Pancreas (tissue), 10 donors: ENCODE measurements at places on chromosomes 6 and 20. TPM values are rescaled to one million over a fixed set of nuclear protein-coding genes. Genes with fewer than 3 reads are reported as not detected.

The AVP gene
- total RNA-seq: not detected

GRCh38 chr6:53583451-53583850, 38.5 kb upstream of the GCLC start:
- no peaks in the 10 kb centered on the region for H3K27me3 ChIP-seq
- no peak for DNase-seq
- H3K36me3 ChIP-seq: no peaks in the 10 kb centered on the region
- peaks cover 3% of the 10 kb centered on the region for H3K4me1 ChIP-seq

- no peaks in the 10 kb centered on the region for H3K27me3 ChIP-seq
- no peaks in the 10 kb centered on the region for H3K36me3 ChIP-seq
- no peak overlapping the region for H3K4me3 ChIP-seq
- peaks cover 3% of the 10 kb centered on the region for H3K4me1 ChIP-seq
- DNase-seq: no peak
These were observed 7.5 kb downstream of the TMEM151B start for GRCh38 chr6:44277763-44278162.

The ZBTB46 gene
- total RNA-seq: 2.8 TPM

DNA sequence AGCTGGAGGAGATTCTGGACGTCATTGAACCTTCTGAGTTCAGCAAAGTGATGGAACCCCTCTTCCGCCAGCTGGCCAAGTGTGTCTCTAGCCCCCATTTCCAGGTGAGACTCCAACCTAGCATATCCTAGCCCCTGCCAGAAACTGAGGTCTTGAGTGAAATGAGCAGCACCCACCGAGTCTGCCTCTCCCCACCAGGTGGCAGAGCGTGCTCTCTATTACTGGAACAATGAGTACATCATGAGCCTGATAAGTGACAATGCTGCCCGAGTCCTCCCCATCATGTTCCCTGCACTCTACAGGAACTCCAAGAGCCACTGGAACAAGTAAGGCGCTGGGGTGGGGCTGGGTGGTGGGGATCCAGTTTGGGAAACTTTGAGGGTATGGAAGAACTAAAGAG, 4.6 kb downstream of the MEA1 start:
- no peak overlapping the region for H3K4me3 ChIP-seq
- no peak overlapping the region for H3K27ac ChIP-seq
- H3K4me1 ChIP-seq: peaks cover 4% of the 10 kb centered on the region
- no peaks in the 10 kb centered on the region for H3K27me3 ChIP-seq
- H3K36me3 ChIP-seq: peaks cover 32% of the 10 kb centered on the region

The WFDC10B gene
- not detected for total RNA-seq

- no peaks in the 10 kb centered on the region for H3K4me1 ChIP-seq
- no peaks in the 10 kb centered on the region for H3K36me3 ChIP-seq
- no peak overlapping the region for H3K27ac ChIP-seq
- DNase-seq: no peak
- no peaks in the 10 kb centered on the region for H3K27me3 ChIP-seq
- no peak overlapping the region for H3K4me3 ChIP-seq
These were observed 11.4 kb downstream of the KIAA0408 start for GRCh38 chr6:127447780-127448179.

GRCh38 chr6:124028117-124028516, 224.5 kb downstream of the NKAIN2 start:
- H3K27ac ChIP-seq: no peak overlapping the region
- no peaks in the 10 kb centered on the region for H3K4me1 ChIP-seq
- H3K27me3 ChIP-seq: no peaks in the 10 kb centered on the region

- H3K36me3 ChIP-seq: no peaks in the 10 kb centered on the region
- peaks cover 42% of the 10 kb centered on the region for H3K4me1 ChIP-seq
- H3K4me3 ChIP-seq: peak overlapping the region; percentile 4
- H3K27me3 ChIP-seq: no peaks in the 10 kb centered on the region
These were observed 16.6 kb downstream of the B4GALT5 start for GRCh38 chr20:49697071-49697470.

The PHF10 gene
- total RNA-seq: 19.9 TPM

The ATP6V1G2 gene
- total RNA-seq: 0.35 TPM

GRCh38 chr20:4152696-4153235, 137.4 kb upstream of the RNF24 start:
- no peak overlapping the region for H3K27ac ChIP-seq
- no peaks in the 10 kb centered on the region for H3K36me3 ChIP-seq
- peaks cover 7% of the 10 kb centered on the region for H3K4me1 ChIP-seq
- H3K4me3 ChIP-seq: no peak overlapping the region

The CST4 gene
- total RNA-seq: not detected

DNA sequence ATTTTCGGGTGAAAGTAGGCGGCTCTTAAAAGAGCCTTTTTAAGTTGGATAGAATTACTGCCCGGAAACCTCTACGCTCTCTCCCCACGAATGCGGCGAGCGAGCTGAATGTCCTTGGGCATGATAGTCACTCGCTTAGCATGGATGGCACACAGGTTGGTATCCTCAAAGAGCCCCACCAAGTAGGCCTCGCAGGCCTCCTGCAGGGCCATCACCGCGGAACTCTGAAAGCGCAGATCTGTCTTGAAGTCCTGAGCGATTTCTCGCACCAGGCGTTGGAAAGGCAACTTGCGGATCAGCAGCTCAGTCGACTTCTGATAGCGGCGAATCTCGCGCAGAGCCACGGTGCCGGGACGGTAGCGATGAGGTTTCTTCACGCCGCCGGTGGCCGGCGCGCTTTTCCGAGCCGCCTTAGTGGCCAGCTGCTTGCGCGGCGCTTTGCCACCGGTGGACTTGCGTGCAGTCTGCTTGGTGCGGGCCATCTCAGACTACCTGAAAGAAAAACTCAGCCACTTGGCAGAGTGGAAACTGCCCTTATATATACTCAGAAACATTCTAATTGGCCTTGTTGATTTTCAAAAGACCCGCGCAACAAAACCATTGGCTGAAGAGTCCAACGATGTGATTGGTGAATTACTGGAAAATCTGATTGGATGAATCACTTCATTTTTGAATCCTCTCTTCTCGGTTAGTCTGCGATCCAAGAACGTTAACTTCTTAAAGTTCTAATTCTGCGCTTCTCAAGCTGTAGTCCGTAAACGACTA, 93.9 kb upstream of the BTN3A2 start:
- no peaks in the 10 kb centered on the region for H3K36me3 ChIP-seq
- no peaks in the 10 kb centered on the region for H3K4me1 ChIP-seq
- H3K27me3 ChIP-seq: peaks cover 15% of the 10 kb centered on the region

The MYB gene
- 0.17 TPM for total RNA-seq

DNA sequence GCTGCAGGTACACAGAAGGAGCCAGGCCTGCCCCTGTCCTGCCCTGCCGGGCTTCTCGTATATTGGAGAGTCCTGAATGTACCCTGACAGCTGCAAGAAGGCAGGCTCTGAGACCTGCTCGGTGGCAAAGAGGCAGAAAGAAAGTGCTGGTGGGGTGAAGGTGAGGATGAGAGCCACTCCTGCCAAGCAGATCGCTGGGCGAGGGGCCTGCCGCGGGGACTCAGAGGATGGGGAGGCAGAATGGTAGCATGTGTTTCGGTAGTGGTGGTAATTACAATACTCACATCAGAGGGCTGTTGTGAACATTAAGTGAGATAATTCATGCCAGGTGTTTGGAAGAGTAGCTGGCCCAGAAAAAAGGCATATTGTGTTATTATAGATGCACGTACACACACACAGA, 56.6 kb upstream of the SLC22A23 start:
- DNase-seq: no peak
- no peak overlapping the region for H3K4me3 ChIP-seq
- no peak overlapping the region for H3K27ac ChIP-seq
- no peaks in the 10 kb centered on the region for H3K27me3 ChIP-seq

DNA sequence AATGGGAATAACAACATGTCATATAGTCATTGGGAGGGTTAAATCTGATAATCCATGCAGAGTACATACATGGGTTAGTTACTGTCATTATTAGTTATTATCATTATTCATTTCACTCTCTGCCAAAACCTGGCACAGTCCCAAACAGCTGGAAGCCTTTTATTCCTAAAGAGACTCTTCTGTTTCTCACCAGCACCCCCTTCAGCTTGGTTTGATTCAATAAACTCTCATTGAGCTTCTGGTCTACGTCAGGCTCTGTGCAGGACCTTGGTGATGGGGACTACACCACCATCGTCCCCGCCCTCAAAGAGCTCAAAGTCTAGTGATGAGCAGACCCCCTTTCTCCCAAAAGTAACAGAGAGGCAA, 2.3 kb downstream of the KCNK15 start:
- H3K36me3 ChIP-seq: no peaks in the 10 kb centered on the region
- DNase-seq: no peak
- H3K4me3 ChIP-seq: no peak overlapping the region
- H3K4me1 ChIP-seq: no peaks in the 10 kb centered on the region

- H3K4me1 ChIP-seq: peaks cover 6% of the 10 kb centered on the region
- no peaks in the 10 kb centered on the region for H3K36me3 ChIP-seq
- no peak overlapping the region for H3K4me3 ChIP-seq
- DNase-seq: peak; percentile 79
These were observed 161.8 kb upstream of the SCGN start for GRCh38 chr6:25490018-25490801.

DNA sequence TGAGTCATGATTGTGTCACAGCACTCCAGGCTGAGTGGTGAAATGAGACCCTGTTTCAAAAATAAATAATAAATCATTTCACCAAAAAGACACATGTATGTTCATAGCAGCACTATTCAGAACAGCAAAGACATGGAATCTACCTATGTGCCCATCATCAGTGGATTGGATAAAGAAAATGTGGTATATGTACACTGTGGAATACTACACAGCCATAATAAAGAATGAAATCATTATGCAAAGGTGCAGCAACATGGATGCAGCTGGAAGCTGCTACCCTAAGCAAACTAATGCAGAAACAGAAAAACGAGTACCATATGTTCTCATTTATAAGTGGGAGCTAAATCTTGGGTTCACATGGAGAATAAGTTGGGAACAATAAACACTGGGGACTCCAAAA, 33.1 kb downstream of the ZNF451 start:
- no peak for DNase-seq
- H3K27me3 ChIP-seq: no peaks in the 10 kb centered on the region
- H3K36me3 ChIP-seq: no peaks in the 10 kb centered on the region
- H3K4me1 ChIP-seq: no peaks in the 10 kb centered on the region

The MUC21 gene
- total RNA-seq: not detected

The C20orf202 gene
- total RNA-seq: 0.13 TPM

The ETV7 gene
- 0.22 TPM for total RNA-seq

The TXLNB gene
- not detected for total RNA-seq

- no peak for DNase-seq
- no peaks in the 10 kb centered on the region for H3K36me3 ChIP-seq
- H3K27me3 ChIP-seq: no peaks in the 10 kb centered on the region
- no peak overlapping the region for H3K4me3 ChIP-seq
- H3K4me1 ChIP-seq: no peaks in the 10 kb centered on the region
These were observed 158.1 kb downstream of the CDH26 start for GRCh38 chr20:60116128-60116909.

- no peaks in the 10 kb centered on the region for H3K4me1 ChIP-seq
- no peak for DNase-seq
These were observed 113.2 kb downstream of the EDN1 start for GRCh38 chr6:12403201-12403826.

GRCh38 chr6:119326291-119327005, 23.1 kb downstream of the MAN1A1 start:
- no peak for DNase-seq
- no peaks in the 10 kb centered on the region for H3K27me3 ChIP-seq
- H3K4me1 ChIP-seq: peaks cover 13% of the 10 kb centered on the region
- no peaks in the 10 kb centered on the region for H3K36me3 ChIP-seq

DNA sequence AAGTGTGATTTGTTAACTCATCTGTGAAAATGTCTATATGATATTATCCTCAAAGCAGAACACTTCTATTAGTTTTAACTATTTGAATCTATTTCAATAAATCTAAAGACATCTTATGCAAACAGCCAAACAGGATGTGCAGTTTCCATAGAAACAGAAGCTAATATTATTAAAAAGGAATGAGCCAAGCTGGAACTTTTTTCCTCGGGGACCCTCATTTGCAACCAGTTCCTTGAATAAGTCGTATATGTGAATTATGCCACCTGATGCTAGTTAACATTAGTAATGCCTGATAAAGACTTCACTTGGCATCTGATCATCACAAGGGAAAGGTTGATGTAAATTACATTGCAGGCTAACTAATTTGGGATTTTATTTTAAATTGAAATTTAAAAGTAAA, 216.9 kb upstream of the SMLR1 start:
- DNase-seq: no peak
- no peak overlapping the region for H3K27ac ChIP-seq
- no peaks in the 10 kb centered on the region for H3K27me3 ChIP-seq
- no peaks in the 10 kb centered on the region for H3K36me3 ChIP-seq
- no peak overlapping the region for H3K4me3 ChIP-seq

GRCh38 chr20:49276961-49277785, 684 bp downstream of the ZNFX1 start:
- H3K27me3 ChIP-seq: no peaks in the 10 kb centered on the region
- peaks cover 10% of the 10 kb centered on the region for H3K4me1 ChIP-seq
- H3K4me3 ChIP-seq: peak overlapping the region; percentile 77

The PROKR2 gene
- total RNA-seq: not detected

The BEND3 gene
- 2.7 TPM for total RNA-seq

- H3K27me3 ChIP-seq: no peaks in the 10 kb centered on the region
- no peaks in the 10 kb centered on the region for H3K4me1 ChIP-seq
- H3K36me3 ChIP-seq: no peaks in the 10 kb centered on the region
- no peak overlapping the region for H3K4me3 ChIP-seq
These were observed 8.8 kb downstream of the PRDM1 start for GRCh38 chr6:106094964-106095335.

GRCh38 chr20:61099806-61100205, 152.3 kb upstream of the CDH4 start:
- no peaks in the 10 kb centered on the region for H3K36me3 ChIP-seq
- no peaks in the 10 kb centered on the region for H3K4me1 ChIP-seq
- H3K27me3 ChIP-seq: no peaks in the 10 kb centered on the region
- H3K27ac ChIP-seq: no peak overlapping the region
- no peak for DNase-seq

GRCh38 chr6:343960-344815, 47.4 kb upstream of the IRF4 start:
- DNase-seq: peak; percentile 60
- peaks cover 6% of the 10 kb centered on the region for H3K36me3 ChIP-seq
- no peak overlapping the region for H3K27ac ChIP-seq
- no peaks in the 10 kb centered on the region for H3K27me3 ChIP-seq
- H3K4me1 ChIP-seq: no peaks in the 10 kb centered on the region
- no peak overlapping the region for H3K4me3 ChIP-seq

GRCh38 chr6:25175196-25175595, 104.0 kb upstream of the CARMIL1 start:
- no peak overlapping the region for H3K4me3 ChIP-seq
- no peak for DNase-seq
- H3K4me1 ChIP-seq: no peaks in the 10 kb centered on the region

DNA sequence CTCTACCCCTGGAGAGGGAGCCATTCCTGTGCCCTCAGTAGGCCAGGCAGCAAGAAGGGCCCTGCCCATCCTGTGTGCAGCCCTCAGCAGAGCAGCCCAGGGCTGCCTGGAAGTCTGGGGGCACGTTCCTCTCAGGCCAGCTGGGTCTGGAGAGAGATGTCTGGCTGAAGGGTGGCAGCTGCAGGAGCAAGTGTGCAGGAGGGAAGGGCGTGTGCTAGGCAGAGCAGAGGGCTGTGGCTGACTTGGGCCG, 62.7 kb downstream of the NOL4L start:
- H3K27ac ChIP-seq: no peak overlapping the region
- no peaks in the 10 kb centered on the region for H3K36me3 ChIP-seq
- H3K4me3 ChIP-seq: no peak overlapping the region
- H3K4me1 ChIP-seq: peaks cover 4% of the 10 kb centered on the region
